ENCODE measurements at places on chromosomes 6 and 20.
A peak's percentile ranks its signal among the peaks of the same experiment; 100 is the strongest.

- no peak for DNase-seq
These were observed 15.4 kb upstream of the FOXQ1 start for GRCh38 chr6:1296542-1296941.

- no peak for DNase-seq
These were observed 37.5 kb downstream of the MAK start for GRCh38 chr6:10800810-10801209.

- no peak for DNase-seq
These were observed 22.9 kb upstream of the RIPK1 start for GRCh38 chr6:3045369-3045768.

DNA sequence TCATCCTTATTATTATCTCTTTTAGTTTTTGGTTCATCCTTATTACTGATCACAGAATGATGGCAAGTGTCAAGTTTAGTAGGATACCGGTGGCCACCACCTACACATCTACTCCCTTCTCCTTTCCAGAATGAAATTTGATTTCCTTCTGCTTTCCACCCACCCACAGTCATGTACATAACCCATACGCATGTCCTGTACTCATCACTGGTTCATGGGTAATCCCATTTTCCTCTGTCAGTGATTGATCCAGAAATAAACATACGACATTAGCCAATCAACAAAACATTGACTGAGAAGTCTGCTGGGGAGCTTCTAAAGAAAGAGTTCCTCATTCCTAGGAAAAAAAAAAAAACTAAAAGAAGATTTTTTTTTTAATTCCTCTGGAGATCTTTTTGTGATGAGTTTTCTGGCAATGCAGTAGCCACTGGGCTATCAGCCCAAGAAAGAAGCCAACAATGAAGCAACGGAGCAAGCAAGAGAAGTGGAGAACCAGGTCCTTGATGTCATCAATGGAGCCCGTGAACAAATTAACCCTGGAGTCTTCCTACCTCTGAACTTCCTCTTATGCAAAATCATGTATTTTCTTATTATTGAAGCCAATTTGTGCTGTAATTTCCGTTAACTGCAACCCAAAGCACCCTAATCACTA lies 127.8 kb downstream of the TASP1 start:
- no peak for DNase-seq

DNA sequence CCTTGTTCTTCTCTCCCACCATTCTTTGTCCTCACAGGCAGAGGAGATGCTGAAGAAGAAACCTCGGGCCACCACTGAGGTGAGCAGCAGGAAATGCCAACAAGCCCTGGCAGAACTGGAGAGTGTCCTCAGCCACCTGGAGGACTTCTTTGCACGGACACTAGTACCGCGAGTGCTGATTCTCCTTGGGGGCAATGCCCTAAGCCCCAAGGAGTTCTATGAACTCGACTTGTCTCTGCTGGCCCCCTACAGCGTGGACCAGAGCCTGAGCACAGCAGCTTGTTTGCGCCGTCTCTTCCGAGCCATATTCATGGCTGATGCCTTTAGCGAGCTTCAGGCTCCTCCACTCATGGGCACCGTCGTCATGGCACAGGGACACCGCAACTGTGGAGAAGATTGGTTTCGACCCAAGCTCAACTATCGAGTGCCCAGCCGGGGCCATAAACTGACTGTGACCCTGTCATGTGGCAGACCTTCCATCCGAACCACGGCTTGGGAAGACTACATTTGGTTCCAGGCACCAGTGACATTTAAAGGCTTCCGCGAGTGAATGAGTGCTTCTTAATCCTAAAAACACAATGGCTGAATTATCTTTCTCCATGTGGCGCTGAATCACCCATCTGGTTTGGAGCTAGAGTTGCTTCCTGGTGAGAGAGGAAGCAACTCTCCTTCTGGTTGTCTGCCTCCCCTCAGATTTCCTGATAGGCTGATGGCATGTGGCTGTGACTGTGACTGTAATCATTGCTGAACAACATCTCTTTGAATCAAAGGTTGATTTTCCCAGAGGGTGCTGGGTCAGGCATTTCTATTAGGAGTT lies 4.6 kb downstream of the MAD2L1BP start:
- no peak for DNase-seq

GRCh38 chr6:138161338-138162110 lies at the start of gene ARFGEF3:
Gene ARFGEF3 (plus strand): TSS chr6:138161939. CDS start chr6:138162087, 148 bp downstream.
- DNase-seq = peak; percentile 30

DNA sequence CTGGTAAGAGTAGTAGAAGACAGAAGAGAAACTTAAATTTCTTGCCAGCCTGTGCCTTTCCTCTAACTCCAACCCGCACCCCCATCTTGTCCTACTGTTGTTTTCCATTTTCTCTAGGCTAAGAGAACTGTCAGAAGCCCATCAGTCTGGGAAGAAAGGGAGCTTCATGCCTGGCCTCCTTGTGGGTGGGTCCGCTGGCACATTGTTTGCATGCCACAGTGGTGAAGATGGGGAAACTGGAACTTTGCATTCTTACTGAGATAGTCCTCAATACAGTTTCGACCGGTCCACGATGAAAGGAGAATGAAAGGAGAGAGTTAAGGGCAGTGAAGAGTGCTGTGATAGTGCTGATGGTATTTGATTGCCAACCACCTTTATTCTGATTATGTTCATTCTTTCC lies 103.1 kb downstream of the TCP11 start:
- DNase-seq = no peak

DNA sequence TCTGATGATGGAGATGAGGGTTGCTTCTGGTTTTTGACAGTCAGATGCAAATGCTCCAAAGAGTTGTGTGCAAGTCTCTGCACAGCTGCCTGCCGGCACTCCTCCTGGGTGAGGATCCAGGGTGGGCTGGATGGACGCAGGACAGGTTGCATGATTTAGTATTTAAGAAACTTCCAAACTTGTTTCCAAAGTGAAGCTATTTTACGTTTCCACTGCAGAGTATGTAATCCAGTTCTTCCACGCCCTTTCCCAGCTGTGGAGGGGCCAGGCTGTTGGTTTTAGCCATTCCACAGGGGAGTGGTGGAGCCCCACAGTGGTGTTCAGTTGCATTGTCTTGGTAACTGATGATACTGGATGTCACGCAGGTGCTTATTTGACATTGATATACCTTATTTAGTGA lies 157.3 kb downstream of the THBS2 start:
- peak; percentile 60 for DNase-seq

DNA sequence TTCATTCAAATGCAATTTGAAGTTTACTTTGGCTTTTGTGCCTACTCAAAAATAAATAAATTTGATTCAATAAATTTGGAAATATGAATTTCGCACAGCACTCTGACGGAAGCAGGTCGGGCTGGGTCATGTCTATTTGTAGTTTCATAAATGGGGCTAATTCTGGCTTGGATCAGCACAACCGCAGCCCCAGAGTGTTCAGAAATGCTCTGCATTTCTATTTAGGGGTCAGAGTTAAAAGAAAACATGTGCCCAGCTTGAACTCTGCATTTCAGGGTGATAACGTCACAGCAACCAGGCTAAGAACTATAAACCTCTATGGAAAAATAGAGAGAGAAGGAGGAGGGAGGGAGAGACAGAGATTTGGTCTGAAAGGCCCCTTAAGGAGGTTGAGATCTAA lies 480.9 kb upstream of the NOX3 start:
- peak; percentile 33 for DNase-seq

All from femur (tissue), 1 donor.